ENCODE measurements at places on chromosomes 16 and 17. TPM values are rescaled to one million over a fixed set of nuclear protein-coding genes. Genes with fewer than 3 reads are reported as not detected.

GRCh38 chr17:10003705-10004104, 98.6 kb upstream of the RCVRN start:
- no peak for DNase-seq

DNA sequence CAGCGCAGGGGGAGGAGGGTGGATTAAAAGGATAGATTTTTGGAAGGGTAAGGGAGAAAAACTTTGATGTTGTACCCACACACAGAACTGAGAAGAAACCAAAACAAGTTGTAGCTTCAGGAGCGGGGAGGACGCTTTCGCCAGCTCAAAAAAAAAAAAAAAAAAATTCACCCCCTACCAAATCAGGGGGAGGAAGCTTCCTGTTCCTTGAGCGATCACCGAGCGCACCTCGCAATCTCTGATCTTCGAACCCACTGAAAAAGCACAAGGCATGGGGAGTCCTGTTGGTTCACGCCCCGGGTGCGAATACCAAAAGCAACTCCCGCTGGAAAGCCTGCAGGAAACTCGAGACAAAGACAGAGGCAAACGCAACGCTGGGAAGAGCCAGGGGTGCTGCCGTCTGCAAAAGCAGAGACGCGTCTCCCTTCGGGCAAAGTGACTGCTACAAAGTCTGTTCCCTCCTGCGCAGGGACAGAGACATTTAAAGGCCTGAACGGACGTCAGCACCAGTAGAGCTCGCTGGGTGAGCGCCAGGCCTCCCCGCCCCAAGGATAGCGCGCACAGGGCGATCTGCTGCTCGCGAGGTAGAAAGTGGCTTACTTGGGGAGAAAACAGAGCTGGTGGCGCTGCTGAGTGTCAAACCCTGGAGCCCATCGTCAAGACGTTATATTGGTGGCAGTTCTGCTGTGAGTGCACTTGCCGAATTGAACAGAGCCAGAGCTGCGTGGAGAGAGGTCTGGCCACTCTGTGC, 190.4 kb downstream of the USP22 start:
- peak; percentile 49 for DNase-seq

- no peak for DNase-seq
Measured at GRCh38 chr16:14135704-14136103, 64.6 kb downstream of the MRTFB start.

DNA sequence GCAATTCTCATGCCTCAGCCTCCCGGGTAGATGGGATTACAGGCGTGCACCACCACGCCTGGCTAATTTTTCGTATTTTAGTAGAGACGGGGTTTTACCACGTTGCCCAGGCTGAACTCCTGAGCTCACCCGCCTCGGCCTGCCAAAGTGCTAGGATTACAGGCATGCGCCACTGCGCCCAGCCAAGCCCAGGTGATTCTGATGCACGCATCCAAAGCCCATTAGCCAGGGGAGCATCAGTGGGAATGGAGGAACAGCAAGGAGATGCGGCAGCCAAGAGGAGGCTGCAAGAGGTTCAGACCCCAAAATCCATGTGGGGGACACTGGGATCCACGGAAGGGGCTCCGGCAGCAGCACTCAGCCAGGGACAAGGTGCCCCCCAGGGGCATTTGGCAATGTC, 12.1 kb downstream of the ATP2A3 start:
- no peak for DNase-seq

GRCh38 chr17:32484041-32484461, 2.7 kb upstream of the CDK5R1 start:
- DNase-seq, result no peak

Gene FAAP100
- total RNA-seq, result 39.8 TPM

Gene MLKL
- 35.5 TPM for total RNA-seq

Gene ARL5C
- total RNA-seq, result 0.35 TPM
